ENCODE measurements at places on chromosomes 6 and 20.
A peak's percentile ranks its signal among the peaks of the same experiment; 100 is the strongest.

- peak; percentile 28 for DNase-seq
Measured at GRCh38 chr6:39419607-39420006, 97.1 kb upstream of the KCNK16 start.

GRCh38 chr6:112038756-112039430 lies 15.0 kb upstream of the CCN6 start:
- DNase-seq, result no peak

DNA sequence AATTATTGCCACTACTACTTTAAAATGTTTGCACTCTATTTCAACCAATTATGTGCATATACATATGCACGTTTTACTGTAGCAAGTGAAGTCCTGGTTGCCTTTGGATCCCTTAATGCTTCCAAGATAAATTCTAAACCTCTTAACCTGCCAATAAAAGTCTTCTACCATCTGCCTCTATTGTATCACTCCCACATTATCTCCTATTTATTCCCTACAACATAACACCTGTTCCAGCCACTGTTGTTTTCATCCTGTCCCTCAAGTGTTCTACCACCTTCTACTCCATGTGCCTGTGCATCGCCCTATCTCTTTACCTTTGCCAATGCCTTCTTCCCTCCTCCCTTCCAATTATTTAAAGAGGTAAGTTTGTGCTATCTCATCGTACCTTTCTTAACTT lies 499.0 kb upstream of the RNF217 start:
- DNase-seq, result no peak

DNA sequence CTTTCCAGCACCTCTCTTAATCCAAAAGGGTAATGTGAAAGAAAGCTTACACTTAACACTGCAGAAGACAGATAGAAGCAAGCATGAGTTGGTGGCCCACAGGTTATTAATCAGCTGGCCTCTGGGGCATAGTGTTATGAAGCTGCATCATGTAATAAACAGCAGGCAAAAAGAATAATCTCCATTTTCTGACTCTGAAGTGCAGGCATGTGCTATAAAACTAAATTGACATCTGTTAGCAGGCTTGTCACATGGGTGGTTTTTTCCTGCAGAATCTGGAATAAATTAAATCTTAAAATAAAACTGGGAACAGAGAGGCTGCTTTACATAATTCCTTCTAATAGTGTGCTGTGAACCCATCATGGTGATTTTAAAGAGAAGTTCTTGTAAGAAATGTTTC lies 73.3 kb downstream of the METTL24 start:
- no peak for DNase-seq
